ENCODE measurements at places on chromosomes 7 and 10. TPM values are rescaled to one million over a fixed set of nuclear protein-coding genes. Genes with fewer than 3 reads are reported as not detected.

FXYD4 gene
- total RNA-seq: not detected

ARMC3 gene
- total RNA-seq: not detected

IFIT1B gene
- total RNA-seq: not detected

C10orf53 gene
- not detected for total RNA-seq

OPTN gene
- 90.8 TPM for total RNA-seq

C10orf90 gene
- total RNA-seq: not detected

HABP2 gene
- 0.09 TPM for total RNA-seq

KDM7A gene
- 9.3 TPM for total RNA-seq

TMEM273 gene
- total RNA-seq: 5.6 TPM

SH2D4B gene
- under 0.01 TPM for total RNA-seq

MSS51 gene
- 0.76 TPM for total RNA-seq

ZNF438 gene
- total RNA-seq: 3.1 TPM

COBL gene
- 0.09 TPM for total RNA-seq

OR2A2 gene
- total RNA-seq: not detected

SPDYE16 gene
- total RNA-seq: not detected

CYP3A7 gene
- not detected for total RNA-seq

NUTM2E gene
- total RNA-seq: not detected

CDK13 gene
- total RNA-seq: 33.1 TPM

CRPPA gene
- 1.8 TPM for total RNA-seq

CDHR3 gene
- 1.5 TPM for total RNA-seq

HOXA1 gene
- 0.43 TPM for total RNA-seq

DYNC1I1 gene
- 8.6 TPM for total RNA-seq

FGFBP3 gene
- total RNA-seq: 0.43 TPM

NME8 gene
- not detected for total RNA-seq

DRGX gene
- not detected for total RNA-seq

MRLN gene
- not detected for total RNA-seq

RSPH10B2 gene
- total RNA-seq: 2.1 TPM

SLC29A4 gene
- 1.4 TPM for total RNA-seq

CALHM1 gene
- total RNA-seq: not detected

CALY gene
- not detected for total RNA-seq

SPDYE9 gene
- total RNA-seq: not detected

MTURN gene
- total RNA-seq: 33.5 TPM

SLC39A12 gene
- not detected for total RNA-seq

CALD1 gene
- 168 TPM for total RNA-seq

AKR1D1 gene
- total RNA-seq: not detected

FAM180A gene
- under 0.01 TPM for total RNA-seq

JMJD1C gene
- total RNA-seq: 239 TPM

C10orf67 gene
- total RNA-seq: under 0.01 TPM

OR2A14 gene
- total RNA-seq: not detected

SLC26A5 gene
- 2.3 TPM for total RNA-seq

AVPI1 gene
- 6.3 TPM for total RNA-seq

KAZALD1 gene
- 0.54 TPM for total RNA-seq

TFAM gene
- total RNA-seq: 41.9 TPM

CACNB2 gene
- total RNA-seq: not detected

HOXA10 gene
- total RNA-seq: 1.8 TPM

ATG9B gene
- total RNA-seq: under 0.01 TPM

CREM gene
- total RNA-seq: 61.5 TPM
